Left forelimb (tissue), 1 donor: ENCODE measurements at places on chromosomes 4 and X.

GRCh38 chr4:164482758-164483157 lies 271.2 kb upstream of the SMIM31 start:
- DNase-seq = no peak

- DNase-seq = no peak
These were observed 114.4 kb upstream of the WDR44 start for GRCh38 chrX:118231464-118231863.

DNA sequence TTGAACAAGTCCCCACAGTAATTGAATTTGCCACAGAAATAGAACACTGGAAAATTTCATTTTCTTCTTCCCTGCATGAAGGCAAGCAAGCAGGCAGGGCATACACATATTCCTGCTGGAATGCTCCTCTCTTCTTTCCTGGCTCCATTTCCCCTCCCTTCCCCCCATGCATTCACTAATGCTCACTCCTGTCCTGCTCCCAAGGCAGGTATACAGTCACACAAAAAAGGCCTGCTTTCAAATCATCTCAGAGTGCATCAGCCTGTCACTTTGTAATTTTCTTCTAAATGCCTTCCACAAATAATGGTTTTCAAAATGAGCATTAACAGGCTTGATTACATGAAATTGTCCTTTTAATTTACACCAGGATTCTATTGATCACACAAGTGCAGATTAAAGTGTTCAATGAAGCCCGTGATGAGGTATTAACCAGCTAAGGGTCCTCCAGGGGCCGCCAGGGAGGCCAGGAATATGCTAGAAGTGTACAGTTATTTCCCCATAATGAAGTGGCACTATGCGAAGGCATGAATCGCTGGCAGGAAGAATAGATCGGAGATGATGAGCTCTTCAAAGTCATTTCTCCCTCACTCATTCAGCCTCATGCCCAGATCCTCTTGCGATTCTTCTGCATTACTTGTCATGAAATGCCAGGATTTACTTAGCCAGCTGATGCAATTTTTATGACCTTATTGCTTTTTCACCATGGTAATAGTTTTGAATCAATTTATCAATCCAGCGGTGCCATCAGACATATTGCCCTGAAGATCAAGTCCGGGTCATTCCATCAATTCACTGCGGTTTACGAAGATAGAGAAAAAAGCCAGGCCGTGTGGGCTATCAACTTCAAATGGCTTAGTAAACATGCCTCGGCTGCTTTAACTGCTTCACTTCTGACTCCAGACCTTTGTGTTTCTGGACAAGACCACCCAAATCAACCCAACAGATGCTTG lies 243.5 kb downstream of the GPAT3 start:
- no peak for DNase-seq

DNA sequence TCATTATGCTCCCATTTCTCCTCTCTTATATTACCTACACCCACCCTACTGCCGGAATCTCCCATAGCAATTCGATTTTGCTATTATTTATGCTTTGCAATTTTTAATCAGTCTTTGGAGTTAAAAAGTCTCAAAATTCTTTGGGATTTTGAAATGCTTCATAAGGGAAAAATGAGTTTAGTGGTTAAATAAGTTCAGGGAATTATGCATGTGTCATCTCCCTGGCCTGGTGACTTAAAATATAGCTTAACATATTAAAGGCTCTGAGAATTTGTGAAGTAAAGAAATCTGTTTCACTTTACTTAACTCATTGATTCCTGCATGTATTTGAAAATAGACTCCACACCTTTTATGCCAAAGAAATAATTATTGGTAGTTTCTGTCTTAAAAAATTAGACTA lies 185.1 kb upstream of the DIPK2B start:
- DNase-seq = no peak

DNA sequence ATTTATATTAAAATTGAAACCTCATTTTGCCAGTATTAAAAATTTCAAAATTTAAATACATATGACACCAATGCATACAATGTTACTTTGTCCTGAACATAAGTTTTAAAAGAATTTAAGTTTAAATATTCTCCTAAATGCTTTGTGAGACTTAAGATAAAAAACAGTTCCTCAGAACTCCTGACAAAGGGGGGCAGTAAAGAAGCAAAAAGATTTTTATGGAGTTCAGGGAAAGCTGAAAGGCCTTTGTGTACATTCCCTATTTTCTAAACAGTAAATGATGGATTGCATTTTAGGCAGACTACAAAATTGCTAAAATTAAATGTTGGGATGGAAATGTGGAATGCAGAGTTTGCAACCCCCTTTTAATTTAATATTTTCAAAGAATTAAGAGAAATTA lies 81.7 kb downstream of the SNCA start:
- DNase-seq = no peak

DNA sequence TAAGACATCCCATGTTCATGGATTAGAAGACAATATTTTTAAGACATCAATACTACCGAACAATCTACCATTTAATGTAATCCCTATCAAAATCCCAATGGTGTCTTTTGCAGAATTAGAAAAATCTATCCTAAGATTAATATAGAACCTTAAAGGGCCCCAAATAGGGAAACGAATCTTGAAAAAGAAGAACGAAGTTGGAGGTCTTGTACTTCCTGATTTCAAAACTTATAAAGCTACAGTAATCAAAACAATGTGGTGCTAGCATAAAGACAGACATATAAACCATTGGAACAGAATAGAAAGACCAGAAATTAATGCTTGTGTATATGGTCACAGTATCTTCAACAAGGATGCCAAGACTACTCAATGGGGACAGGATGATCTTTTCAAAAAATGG lies 42.0 kb downstream of the CENPE start:
- DNase-seq = no peak

- DNase-seq = no peak
These were observed 210.4 kb downstream of the MID1IP1 start for GRCh38 chrX:39011454-39012221.

DNA sequence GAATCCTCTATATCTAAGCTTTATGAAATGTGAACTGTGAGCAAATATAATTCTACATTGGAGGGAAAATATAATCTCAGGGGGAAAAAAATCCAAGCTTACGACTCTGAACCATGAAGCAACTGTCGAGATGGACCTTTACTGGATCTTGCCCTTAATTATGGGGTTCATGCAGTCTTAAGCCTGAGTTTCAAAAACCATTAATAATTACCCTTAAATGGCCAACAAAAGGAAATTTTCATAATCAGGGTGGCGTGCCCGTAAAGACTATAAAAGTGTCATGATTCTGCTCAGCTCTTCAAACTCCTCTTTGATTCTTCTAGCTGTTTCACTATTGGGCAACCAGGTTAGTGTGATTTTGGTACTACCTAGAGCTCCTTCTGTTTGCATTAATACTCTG lies at the start of gene S100G:
TSS of gene S100G (plus strand) at position 301 of the 400 bp plus-strand sequence. CDS start 849 bp downstream, outside the sequence.
- no peak for DNase-seq

DNA sequence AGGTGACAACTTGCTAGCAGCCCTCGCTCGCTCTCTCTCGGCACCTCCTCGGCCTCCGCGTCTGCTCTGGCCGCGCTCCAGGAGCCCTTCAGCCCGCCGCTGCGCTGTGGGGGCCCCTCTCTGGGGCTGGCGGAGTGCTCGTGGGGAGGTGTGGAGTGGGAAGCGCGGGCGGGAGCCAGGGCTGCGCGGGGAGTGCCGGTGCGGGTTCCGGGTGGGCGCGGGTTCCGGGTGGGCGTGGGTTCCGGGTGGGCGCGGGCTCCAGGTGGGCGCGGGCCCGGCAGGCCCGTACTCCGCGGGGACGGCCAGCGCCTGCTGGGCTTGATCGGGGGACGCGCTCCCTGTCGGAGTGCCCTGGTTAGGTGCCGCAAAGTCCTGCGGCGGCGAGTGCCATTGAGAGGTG lies 384.3 kb downstream of the GPM6A start:
- no peak for DNase-seq

- DNase-seq = no peak
These were observed 192.6 kb downstream of the AFAP1 start for GRCh38 chr4:7747062-7747385.

GRCh38 chr4:138697851-138698250 lies 317.7 kb upstream of the NOCT start:
- no peak for DNase-seq

DNA sequence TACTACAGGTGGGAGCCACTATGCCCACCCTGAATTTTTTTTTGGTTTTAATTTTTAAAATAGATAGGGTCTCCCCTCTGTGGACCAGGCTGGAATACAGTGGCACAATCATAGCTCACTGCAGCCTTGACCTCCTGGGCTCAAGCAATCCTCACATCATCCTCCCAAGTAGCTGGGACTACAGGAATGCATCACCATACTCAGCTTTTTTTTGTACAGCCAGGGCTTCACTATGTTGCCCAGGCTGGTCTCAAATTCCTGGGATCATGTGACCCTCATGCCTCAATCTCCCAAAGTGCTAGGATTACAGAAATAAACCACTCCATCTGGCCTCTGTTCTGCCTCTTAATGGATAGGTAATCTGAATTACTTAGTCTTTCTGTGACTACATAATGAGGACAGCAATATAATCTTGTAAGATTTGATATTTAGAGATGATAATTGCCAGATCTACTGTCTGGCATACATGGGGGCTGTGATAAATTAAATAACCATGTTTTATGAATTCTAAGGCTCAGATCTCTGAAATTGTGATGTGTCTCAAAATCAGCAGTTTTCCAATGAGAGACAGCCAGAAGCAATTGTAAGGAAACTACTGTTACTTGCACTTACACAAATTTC lies 26.7 kb downstream of the PDS5A start:
- no peak for DNase-seq

GRCh38 chr4:167787231-167787630 lies 305.1 kb upstream of the ANXA10 start:
- no peak for DNase-seq

- no peak for DNase-seq
These were observed 171.4 kb upstream of the ANXA3 start for GRCh38 chr4:78379991-78380729.

DNA sequence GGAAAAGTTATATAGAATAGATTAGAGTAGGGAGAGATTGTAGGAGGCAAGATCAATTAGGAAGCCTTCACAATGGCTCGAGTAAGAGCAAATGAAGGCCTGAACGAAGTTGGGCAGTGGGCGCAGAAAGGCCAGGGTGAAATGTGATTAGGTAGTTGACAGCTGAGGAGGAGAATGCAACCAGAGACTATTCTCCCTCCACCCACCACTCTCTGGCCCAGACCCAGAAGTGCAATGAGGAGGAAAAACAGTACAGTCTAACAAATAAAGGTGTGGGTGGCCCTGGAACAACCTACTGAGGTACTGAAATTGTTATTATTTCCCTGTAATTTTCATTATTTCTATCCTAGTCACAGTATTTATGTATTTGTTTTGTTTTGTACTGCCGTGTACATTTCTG lies 176.7 kb downstream of the SLC39A8 start:
- no peak for DNase-seq

GRCh38 chr4:119526786-119527550 lies 101.6 kb downstream of the PDE5A start:
- no peak for DNase-seq

GRCh38 chr4:142331646-142332045 lies 514.5 kb downstream of the INPP4B start:
- no peak for DNase-seq

- DNase-seq = no peak
These were observed 36.6 kb downstream of the IRF2 start for GRCh38 chr4:184437565-184438265.

DNA sequence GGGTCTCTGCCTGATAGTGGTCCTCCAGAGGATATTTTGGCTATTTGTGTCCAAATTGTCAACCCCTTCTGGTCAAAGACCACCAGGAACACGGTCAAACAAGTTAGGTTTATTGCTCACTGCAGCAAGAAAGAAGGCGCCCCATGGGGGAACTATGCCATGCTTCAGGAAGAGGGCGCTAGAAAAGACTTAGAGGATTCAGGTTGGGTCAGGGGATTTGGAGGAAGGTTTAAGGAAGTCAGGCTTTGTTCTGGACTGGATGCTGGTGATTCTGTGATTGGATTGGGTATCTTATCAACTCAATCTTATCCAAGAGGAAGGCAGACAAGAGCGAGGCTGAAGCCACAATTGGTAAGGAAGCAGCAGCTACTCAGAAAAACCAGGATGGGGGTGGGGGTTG lies 14.3 kb upstream of the ELF4 start:
- DNase-seq = no peak

GRCh38 chr4:5018603-5019002 lies 655 bp downstream of the CYTL1 start:
- no peak for DNase-seq

DNA sequence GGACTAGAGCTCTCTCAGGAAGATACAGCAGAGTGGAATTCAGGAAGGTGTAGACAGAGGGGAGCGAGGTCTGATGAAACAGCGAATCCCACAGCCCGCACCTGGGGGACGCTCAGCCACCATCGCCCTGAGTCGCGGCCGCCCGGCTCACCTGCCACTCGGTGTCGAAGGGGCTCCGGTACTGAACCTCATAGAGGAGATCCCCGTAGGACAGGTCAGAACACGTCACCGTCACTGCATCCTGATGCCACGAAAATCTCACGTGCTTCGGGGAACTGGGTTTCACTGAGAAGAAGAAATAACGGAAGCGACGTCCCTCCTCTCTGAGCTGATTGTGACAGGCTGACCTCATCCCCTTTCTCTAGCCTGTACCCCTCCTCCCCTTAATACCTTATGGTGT lies 10.2 kb downstream of the CRLF2 start:
- peak; percentile 41 for DNase-seq

GRCh38 chrX:103376979-103377324 lies 614 bp downstream of the BEX3 start:
- DNase-seq = peak; percentile 63

DNA sequence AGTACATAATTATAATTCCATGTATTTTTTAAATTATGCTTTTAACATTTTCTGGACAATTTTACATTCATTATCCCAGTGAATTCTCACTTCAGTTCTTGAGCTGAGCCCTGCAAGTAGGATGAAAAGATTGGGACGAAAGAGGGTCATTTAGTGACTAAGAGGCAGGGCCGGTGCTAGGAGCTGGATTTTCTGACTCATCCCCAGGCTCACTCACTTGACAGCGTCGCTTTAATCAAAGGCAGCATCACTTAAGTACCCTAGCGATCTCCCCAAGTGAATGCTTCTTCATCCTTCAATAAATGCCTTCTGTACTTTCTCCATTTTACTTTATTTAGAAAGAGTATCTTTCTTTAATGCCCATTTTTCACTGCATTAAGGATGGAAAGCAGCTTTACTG lies 263.6 kb downstream of the HS3ST1 start:
- DNase-seq = no peak

DNA sequence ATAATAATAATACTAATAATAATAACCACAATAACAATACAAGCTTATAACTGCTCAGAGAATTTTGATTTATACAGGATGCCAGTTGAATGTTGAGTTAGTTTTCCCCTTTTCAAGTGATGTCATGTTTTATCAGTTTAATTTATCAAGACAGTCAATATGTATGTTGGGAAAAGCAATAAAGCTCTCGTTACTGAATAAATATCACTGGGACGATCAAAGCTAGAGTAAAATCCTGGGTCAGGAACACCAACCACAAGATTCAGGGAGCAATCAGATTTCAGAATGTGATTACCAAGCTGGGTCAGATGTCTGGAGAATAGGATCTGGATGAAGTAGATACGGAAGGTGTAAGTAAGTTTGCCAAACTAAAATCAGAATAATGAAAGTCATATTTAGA lies 179.6 kb downstream of the GRID2 start:
- no peak for DNase-seq

- DNase-seq = no peak
These were observed 575.3 kb upstream of the MAGEB2 start for GRCh38 chrX:29640106-29640505.
